ENCODE measurements at places on chromosomes 12 and 14.
A peak's percentile ranks its signal among the peaks of the same experiment; 100 is the strongest.

DNA sequence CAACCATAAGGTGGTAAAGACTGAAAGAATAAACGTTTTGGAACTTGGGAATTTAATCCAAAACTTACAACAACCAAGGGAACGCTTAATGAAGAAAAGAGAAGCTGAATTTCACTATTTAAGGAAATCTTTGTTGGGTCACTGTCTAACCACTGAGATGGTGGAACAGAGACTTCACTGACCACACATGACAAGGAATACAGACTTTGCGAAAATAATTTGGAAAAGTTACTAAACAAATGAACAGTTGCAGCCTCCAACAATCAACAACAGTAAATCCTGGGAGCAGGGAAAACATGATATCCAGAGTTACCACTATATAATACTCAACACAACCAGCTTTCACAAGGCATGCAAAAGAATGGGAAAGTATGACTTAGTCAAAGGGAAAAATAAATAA, 79.1 kb downstream of the CMKLR1 start:
- DNase-seq: no peak

DNA sequence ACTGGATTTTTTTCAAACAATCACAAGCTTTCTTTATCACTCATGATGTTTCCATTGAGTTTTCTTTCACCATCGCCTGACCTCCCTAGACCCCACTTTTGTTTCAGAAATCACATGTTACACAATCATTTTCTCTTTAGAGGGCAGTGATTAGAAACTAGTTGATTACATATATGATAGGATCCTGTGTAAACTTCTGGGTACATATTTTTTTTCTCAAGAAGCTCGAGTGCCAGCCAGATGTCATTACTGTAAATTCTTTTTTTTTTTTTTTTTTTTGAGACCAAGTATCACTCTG, 62.4 kb upstream of the PSMA6 start:
- no peak for DNase-seq

DNA sequence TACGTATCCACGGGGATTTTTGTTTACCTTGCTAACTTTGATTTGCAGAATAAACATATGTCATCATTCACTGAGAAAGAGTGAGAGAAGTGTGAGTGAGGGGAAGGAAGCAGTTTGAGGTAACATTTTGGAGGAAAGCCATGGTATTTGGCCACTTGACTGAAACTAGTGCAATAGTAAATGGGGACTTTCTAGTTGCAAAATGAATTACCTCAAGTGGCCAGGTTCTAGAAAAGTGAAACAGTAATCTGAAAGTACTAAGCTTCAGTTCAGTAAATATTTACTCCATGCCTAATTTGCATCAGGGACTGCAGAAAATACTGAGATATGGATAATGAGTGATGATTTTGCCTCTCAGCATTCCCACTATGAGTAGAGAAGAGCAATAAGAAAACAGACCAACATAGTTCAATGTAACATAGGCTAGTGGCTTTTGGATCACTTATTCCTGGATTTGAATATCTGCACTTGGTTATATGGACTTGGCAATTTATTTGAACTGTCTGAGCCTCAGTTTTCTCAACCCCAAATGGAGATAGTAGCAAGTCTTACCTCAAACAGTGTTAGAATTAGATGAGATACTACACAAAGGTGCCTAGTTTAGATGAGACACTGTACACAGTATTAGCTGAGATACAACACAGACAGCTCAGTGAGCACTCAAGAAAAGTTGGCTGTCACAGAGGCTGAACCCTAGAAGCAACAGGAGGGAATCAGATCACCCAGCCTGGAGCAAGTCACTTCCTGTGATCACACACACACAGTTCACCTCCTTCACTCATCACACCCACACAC, 439.1 kb downstream of the NPAS3 start:
- DNase-seq: peak; percentile 1

- no peak for DNase-seq
Observed at GRCh38 chr12:6219980-6220379, 19.8 kb downstream of the CD9 start.

DNA sequence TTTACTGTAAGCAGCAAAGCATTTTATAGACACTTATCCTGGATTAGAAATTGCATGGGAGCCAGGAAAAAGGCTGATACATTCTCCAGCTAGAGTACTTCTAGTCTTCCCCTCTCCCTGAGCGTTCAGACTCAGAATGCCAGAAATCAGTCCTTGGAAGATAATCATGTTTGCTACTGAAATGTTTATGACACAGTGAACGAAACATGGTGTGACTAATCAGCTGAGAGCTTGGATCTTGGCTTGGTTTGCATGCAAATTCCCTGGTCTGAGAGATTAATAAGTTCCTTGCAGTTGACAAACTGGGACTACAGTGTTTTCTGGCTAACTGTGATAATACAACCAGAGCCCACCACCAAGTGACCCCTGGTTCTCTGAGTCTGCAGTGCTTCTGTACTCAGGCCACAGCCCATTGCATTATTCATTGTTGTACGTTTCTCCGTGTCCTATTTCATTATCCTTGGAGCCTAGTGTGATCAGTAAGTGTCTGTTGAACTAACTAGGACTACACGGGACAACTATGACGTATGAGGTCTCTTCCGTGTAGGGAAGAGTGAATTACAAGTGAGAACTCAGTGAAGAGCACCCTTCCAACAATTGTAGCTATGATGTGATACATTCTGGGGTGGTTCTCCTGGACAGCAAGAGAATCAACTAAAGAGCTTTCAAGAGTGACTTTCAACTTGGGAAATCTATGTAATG, 34.6 kb upstream of the EVL start:
- no peak for DNase-seq

DNA sequence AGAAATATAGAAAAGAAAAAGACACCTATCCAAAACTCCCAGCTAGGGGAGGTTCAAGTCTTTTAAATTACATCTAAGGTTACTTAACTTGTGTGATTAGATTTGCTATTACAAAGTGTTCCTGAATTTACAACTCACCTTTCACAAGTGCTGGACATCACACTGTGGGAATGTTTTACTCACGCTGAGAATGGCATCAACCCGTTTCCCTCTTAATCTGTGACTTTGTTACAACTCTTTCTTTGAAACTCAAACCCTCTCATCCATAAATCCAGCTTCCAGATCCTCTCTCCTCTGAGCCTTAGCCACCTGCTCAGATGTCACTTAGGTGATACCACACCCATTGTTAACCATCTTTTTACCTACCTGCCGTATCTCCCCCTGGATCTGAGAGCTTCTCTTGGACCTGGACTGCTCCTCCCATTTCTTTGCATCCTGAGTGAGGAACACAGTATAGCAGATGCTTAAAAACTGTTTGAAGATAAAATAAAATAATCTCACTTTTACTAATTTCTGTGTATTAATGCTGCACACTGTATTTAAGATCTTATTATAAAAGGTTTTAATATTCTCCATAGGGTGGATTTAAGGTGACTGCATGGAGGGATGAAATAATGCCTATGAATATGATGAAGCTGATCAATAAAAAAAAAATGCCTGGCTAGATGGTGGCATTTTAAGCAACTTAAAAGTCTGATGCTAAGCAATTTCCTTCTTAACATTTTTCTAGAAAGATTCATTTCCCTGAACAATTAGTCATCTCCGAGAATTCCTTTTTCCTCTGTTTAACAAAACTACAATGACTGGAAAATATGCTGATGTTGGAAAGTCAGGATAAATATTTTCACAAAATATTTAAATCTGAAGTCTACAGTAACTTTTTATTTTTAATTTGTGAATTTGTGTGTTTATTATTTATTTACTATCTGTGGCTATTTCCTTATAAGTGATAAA, 39.1 kb upstream of the NAP1L1 start:
- no peak for DNase-seq

GRCh38 chr12:73465106-73465505, 1072.5 kb upstream of the ATXN7L3B start:
- DNase-seq: no peak

GRCh38 chr12:24902511-24903328, 46.2 kb downstream of the BCAT1 start:
- DNase-seq: peak; percentile 11

DNA sequence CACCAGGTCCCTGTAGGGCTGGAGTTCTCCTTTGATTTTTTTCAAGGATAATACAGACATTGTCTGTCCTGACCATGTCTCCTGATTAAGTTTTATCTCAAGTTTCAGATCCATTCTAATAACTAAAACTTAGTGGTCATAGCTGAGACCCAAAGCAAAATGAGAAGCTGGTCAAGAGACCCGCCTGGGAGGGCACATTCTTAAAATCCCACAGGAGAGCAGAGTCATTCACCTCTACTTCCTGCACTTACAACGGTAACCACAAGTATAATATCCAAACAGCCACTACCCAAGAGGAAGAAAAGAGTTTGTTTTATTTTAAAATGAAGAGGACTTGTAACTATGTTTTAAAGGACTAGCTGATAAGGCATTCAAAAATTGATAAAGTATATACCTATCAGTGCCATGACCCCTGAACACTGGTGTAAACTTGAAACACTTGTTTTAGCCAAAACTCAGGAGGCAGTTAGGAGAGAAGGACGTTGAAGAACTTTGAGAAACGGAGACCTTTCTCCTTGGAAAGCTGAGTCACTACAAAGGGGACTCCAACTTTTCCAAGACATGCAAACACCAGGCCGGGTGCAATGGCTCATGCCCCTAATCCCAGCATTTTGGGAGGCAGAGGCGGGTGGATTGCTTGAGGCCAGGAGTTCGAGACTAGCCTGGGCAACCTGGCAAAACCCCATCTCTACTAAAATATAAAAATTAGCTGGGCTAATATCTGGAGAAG, 478.2 kb downstream of the GLT1D1 start:
- no peak for DNase-seq

DNA sequence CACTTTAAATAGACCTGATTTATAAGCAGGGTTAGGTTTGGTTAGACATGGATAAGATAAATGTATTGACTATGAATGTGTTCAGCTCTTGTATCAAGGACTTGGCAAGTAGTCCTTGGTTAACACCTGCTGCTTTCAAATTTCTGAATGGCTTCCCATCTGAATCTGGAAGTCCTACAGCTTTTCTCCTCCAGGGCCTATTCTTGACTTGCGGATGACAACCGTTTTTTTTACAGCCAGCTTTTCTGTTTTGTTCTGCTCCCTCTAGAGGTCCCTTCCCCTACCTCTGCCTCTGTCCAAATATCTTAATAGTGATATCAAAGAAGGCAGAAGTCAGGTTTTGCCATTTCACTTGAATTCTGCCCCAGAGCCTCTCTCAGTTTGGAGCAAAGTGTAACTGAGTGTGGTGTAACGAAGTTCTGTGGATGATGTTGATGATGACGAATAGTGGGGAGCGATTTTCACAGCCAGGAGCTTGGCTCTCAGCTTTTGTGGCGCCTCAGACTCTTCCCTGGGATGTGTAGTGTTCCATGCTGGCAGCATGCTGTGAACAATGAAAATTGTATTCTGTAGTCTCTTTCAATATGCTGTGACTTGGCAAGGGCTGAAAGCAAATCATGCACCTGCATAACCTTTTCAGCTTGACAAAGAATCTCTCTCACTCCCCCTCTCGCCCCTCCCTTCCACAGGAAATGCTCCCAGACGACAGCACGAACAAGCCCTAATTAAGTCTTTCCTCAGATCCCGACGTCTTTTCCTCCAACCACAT, 5.0 kb upstream of the SLC4A8 start:
- DNase-seq: no peak

DNA sequence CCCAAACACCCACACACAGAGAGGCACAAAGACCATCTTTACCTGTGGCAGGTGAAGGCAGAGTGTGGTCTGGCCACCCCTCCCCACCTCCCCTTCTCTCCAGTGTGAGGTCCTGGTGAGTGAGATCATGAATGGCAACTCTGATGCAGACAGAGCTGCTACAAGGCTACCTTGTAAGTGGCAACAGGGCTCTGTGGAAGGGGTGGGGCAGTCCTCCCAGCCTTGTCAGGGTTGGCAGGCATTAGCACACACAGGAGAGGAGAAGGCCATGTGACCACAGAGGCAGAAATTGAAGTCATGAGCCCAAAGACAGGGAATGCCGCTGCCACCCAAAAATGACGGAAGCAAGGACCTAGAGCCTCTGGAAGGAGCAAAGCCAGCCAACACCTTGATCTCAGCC, 30.7 kb downstream of the VWF start:
- DNase-seq: no peak

DNA sequence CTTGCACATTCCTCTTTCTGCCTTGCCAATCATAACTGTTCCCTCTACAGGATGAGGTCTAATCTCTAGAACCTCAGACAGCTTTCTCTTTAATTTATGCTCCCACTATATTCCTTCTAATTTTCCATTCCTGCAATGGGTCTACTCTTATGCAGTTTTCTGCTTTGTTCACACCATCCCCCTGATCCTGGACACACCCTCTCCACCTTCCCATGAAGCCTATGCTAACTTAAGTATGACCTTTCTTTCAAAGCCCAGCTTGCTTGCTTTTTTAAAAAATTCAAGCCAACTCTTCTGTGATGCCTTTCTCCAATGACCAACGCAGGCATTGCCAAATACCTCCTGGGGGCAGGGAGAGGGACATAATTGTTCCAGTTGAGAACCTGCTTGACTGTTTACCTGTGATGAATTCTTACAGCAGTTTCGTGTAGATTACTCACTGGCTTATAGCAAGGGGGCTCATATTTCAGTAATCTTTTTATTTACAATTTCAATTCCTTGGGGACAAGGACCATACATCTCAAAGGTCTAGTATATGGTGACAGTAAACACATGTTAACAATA, 7.8 kb downstream of the SLC38A1 start:
- DNase-seq: no peak

- DNase-seq: peak; percentile 16
Observed at GRCh38 chr12:124053851-124054250, 80.8 kb downstream of the ZNF664 start.

DNA sequence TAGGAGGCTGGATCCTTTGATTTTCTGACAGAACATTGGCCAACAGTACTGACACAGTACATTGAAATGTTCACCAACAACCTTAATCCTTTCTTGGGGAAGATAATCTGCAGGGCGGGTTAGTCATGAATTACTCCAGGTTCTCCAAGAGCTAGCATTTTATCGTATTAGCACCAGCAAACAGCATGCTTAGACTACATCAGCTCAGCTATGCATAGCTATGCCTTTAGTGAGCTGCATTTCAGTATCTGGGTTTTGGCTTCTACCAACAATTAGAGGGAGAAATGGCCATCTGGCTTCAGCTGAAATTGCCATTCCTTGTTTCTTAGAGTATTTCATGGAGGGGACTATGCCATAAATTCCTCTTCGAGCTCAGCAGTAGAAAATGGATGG, 33.8 kb downstream of the SAMD4A start:
- DNase-seq: no peak

GRCh38 chr14:74935360-74935680, 12.3 kb upstream of the RPS6KL1 start:
- DNase-seq: no peak

DNA sequence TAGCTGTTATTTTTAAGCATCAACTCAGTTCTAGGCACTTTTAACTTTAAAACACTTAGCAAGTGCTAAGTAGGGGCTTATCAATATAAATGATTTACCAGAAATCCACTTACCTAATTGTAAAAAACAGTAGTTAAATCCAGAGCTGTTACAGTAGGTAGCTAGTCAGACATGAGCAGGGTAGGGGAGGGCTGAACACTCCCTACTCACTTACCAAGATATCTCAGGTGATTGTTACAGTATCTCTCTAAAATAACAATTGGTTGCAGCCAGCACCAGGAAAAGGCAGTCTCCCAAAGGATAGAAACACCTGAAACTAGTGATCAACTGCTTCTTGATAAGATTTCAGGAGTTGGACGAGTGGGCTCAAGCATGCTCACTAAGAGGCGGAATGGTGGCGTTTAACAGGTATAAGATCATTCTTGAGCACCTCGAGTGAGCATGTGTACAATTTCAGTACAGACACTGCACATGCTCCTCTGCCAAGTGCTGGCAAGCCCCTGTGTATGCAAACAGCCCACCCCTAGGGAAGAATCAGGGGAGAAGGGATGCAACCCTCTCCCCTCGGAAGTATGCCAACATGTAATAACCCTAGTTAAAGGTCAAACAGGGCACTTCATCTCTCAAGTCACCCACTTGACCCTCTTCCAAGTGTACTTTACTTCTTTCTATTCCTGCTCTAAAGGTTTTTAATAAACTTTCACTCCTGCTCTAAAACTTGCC, 1113.6 kb upstream of the SEL1L start:
- DNase-seq: no peak
